Endothelial cell of umbilical vein (primary cell): ENCODE measurements at places on chromosomes 6 and 20. TPM values are rescaled to one million over a fixed set of nuclear protein-coding genes. Genes with fewer than 3 reads are reported as not detected.
A peak's percentile ranks its signal among the peaks of the same experiment; 100 is the strongest.

Gene BMP5
- not detected in 2 replicates for total RNA-seq

Gene VEGFA
- 16.6 and 18.1 TPM in 2 replicates for total RNA-seq

Gene C20orf202
- total RNA-seq = not detected in 2 replicates

Gene SAPCD1
- total RNA-seq = 9.4 and 11.7 TPM in 2 replicates

Gene TFAP2C
- total RNA-seq = not detected in 2 replicates

Gene MAS1
- total RNA-seq = not detected in 2 replicates

DNA sequence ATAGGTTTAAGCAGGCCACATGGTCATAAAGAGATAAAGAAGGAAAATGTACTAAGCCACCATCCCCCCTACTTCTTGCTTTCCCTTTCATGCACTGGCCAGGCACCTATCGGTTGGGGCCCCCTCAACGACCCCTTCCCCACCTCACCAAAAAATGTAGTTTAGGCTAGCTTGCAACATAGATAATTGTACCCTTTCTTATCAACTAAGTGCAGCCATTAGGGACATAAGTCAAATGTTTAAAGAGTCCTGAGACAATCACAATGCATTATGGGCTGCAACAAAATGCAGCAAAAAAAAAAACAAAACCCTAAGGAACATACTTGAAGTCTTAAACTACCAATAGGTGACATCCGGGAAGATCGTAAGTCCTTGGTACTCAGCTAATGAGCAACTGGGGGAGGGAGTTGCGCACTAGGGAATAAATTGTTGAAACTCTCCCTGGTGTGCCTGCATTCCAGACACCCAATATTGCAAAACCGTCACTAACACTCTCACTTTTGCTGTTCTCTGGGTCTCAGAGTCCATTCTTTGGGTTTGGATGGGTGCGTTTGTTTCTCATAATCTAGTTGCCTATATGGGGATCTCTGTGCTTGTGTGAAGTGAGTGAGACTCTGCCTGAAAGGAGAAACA, 12.4 kb upstream of the HLA-G start:
- no peak for DNase-seq

DNA sequence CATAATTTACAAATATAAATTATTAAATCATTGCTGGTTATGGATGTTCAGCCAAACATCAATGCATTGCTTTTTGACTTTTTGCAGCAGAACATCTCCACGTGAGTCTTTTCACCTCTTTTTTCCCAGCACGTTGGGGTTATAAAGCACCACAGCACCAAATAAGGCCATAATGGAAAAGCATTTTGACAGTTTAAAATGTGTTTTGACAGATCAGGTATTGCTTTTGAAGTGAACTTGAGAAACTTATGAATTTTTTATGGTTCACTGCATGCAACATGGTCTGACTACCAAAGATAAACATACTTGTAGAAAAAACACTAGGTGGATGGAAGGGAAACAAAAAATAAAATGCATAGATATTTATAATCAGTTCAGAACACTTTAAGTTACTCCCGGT, 622.4 kb downstream of the HTR1B start:
- DNase-seq = no peak

- no peak for DNase-seq
Measured at GRCh38 chr6:7078856-7079255, 28.9 kb upstream of the RREB1 start.

GRCh38 chr20:19344341-19344740, 131.9 kb downstream of the SLC24A3 start:
- no peak for DNase-seq

- no peak for DNase-seq
Measured at GRCh38 chr6:7777074-7777473, 51.2 kb downstream of the BMP6 start.

- DNase-seq = no peak
Measured at GRCh38 chr6:131387562-131388447, 185.2 kb upstream of the ARG1 start.

DNA sequence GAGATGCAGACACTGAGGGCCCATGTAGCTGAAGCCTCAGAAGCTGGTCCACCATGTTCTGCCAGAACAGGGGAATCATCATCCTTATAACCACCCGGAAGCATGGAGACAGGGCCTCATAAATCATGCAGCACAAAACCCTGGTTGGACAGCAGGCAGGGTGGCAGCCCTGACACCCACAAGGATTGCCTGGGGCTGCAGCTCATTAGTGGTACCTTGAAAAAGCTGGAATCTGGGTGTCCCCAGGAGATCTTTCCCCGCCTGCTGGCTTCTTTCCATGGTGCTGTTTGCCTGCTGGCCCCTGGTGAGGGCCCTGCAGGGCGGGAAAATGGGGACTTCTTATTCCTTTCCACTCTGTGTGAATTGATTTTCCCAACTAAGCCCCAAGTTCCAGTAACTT, 50.6 kb upstream of the GGTLC1 start:
- no peak for DNase-seq

DNA sequence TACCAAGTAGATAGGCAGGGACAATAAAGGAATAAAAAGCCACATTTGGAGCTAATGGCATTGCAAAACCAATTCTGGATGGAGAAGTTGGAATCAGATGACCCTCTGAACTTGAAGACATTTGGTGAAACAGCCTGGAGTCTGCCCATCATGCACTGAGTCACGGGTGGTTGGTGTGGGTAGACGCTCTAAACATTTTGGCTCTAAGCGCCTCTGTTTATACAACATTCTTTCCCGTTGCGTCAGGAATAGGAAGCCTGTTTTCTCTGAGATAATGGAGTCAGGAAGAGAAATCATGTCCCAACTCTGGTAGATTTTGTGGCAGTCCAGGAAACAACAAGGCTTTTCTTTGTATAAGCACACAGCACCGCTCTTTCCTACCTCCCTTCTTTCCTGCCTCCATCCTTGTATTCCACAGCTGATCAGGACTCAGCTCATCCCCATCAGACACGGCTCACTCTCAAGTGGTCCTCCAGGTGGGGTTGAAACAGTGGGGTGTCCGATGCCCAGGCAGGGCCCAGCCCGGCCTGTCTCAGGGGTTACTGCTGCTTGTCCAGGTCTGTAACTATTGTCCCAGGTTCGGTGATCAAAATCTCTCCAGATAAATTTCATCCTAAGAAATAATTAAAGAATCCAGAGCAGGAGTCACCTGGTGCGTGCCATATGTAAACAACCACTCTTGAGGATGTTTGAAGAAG, 12.1 kb upstream of the RAMACL start:
- DNase-seq = peak; percentile 98

DNA sequence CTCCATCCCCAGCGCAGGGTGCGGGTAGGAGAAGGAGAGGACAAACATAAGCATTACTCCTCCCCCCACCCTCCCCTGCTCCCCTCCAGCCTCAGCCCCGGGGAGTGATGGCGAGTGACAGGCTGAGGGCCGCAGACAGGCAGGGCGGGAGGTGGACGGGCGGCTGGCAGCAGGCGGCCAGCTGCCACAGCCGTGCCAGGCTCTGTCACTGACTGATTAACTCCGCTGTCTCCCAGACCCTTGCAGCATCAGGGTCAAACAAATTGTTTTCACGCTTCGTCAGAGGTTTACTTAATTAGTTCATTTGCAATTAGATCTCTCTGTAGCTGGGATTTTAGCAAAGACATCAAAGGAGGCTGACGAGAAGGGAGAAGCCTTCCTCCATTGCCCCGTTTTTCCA, 41.9 kb downstream of the FOXP4 start:
- no peak for DNase-seq

DNA sequence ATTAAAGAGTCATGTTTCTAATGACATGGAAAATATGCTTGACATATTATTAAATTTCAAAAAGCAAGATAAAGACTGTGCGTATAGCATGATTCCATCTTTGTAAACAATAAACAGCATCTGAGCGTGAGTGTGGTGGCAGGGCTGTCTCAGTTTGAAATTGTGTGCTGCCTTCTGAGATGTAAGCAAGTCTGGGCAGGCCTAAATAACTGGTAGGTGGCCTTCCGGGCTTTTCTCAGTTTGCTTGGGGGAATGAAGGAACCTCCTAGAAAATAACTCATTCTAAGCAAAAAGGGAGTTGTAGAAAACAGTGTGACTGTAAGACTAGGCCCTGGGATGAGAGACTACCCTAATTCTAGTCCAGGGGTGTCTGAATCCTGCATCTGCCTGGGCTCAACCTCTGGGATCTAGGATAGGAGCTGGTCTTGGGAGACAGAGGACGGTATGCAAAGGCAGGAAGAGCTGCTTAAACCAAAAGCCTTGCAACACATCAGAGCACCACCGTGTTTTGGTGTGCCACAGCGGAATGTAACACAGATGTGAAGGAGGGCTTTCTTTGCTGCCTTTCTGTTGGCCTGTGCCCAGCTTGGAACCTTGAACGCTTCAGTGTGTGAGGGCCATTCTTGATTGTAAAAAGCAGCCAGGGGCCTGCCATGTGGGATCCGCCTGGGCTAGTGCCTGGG, 63.5 kb upstream of the L3MBTL3 start:
- DNase-seq = no peak

- no peak for DNase-seq
Measured at GRCh38 chr20:532530-532929, 11.1 kb downstream of the CSNK2A1 start.

- peak; percentile 88 for DNase-seq
Measured at GRCh38 chr20:35344354-35344837, 52.2 kb upstream of the FAM83C start.

GRCh38 chr6:164744301-164744700, 565.1 kb downstream of the C6orf118 start:
- DNase-seq = no peak

DNA sequence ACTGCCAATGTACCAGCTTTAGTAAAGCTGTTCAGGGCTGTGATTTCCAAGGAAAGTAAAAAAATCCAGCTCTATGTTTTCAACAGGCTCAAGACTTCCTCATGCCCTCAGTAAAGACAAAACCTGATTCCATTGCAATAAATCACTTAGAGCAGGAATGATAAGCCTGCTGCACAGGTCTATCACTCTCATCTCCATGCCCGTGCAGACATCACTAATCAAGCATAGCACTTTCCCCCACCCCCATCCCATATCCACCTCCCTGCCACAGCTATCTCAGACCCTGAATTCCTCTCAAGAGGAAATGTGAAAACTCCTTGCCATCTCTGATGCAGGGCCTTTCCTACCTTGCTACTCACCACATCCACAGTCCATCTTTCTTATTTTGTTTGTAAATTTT, 554.9 kb downstream of the MAFB start:
- no peak for DNase-seq

GRCh38 chr20:45983279-45983743, 11.3 kb upstream of the ZNF335 start:
- no peak for DNase-seq
